Stimulated activated CD4-positive, alpha-beta T cell treated with anti-CD3 and anti-CD28 coated beads, Interleukin-1b, Interleukin-23, amount 100 ng/mL, for 1 hour (primary cell): ENCODE measurements at places on chromosomes 1 and 21.

- peak; percentile 14 for DNase-seq
Observed at GRCh38 chr21:42010507-42011495, 641 bp upstream of the ZBTB21 start.

DNA sequence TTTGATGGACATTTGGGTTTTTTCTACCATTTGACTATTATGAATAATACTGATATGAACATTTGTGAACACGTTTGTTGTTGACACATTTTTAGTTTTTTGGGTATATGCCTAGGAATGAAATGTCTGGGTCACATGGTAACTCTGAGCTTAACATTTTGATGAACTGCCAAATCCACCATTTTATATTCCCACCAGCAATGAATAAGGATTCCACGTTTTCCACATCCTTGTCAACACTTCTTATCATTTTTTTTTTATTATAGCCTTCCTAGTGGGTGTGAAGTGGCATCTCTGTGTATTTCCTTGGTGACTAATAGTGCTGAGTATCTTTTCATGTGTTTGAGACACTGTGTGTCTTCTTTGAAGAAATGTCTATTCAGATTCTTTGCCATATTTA lies 67.6 kb downstream of the RASAL2 start:
- no peak for DNase-seq

DNA sequence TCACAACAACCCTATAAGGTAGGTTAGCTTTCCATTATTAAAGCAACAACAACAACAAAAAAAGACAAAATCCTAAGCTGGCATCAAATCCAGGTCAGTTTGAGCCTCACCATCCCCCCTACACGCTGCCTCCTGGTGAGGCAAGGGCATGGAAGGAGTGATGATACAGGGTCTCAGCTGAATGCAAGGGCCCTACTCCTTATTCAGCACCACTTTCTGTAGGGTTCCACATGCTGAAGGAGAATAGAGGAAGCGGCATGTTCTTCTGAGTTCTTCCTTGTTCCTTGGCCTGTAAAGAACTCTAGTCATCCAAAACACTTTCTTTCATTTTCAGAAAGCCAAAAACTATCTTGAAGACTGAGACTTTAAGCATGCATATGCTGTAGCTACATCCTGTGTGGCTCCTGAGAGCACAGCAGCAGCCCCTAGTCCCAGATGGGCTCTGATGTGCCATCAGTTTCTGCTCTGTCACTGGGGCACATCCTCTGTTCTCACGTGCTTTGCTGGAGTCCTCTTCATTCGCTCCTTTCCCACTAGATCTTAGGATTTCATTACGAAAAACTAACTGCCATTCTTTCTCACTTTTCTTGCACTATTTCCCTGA lies 6.2 kb downstream of the ILDR2 start:
- no peak for DNase-seq

DNA sequence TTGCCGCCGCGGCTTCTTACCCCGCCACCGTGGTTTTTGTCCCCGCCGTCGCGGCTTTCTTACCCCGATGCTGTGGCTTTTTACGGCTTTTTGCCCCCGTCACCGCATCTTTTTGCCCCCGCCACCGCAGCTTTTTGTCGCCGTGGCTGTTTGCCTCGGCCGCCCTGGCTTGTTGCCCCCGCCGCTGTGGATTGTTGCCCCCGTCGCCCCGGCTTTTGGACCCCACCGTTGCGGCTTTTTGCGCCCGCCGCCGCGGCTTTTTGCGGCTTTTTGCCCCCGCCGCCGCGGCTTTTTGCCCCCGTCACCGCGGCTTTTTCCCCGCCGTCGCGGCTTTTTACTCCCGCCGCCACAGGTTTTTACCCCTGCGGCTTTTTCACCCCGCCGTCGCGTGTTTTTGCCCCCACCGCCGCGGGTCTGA lies 3934.3 kb downstream of the SRGAP2C start:
- no peak for DNase-seq

DNA sequence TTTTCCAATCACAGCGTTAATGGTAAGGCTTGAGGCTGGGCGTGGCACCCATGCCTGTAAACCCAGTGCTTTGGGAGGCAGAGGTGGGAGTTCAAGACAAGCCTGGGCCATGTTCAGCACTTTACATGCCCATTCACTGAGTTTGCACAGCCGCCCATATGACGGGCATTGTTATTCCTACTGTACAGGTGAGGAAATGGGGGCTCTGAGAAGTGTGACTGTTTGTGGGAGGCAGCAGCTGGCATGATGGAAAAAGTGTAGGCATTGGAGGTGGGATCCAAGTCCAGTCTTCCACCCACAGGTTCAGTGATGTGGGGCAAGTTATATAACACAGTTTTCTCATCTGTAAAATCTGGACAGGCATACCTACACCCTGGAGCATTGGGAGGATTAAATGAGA lies 445.9 kb downstream of the KIF26B start:
- no peak for DNase-seq

GRCh38 chr1:77584884-77585283 lies 97.6 kb downstream of the ZZZ3 start:
- no peak for DNase-seq

DNA sequence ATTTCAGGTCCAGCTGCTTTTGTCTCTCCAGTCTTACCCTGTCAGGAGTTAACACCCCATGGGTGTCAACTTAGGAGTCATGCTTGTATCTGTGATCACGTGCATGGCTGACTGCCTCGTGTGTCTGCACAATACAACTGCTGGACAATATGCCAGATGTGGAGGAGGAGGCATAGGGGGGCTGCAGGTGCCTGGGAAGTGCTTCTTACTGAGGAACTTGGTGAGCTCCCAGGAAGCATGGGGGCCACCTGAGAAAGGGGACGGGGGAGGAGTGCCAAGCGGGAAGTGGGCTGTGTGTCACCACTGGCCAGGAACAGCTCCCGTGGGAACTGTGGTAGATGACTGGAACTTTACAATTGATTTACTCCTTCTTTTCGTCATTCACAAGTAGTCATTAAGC lies 9.5 kb downstream of the RHEX start:
- DNase-seq: no peak

DNA sequence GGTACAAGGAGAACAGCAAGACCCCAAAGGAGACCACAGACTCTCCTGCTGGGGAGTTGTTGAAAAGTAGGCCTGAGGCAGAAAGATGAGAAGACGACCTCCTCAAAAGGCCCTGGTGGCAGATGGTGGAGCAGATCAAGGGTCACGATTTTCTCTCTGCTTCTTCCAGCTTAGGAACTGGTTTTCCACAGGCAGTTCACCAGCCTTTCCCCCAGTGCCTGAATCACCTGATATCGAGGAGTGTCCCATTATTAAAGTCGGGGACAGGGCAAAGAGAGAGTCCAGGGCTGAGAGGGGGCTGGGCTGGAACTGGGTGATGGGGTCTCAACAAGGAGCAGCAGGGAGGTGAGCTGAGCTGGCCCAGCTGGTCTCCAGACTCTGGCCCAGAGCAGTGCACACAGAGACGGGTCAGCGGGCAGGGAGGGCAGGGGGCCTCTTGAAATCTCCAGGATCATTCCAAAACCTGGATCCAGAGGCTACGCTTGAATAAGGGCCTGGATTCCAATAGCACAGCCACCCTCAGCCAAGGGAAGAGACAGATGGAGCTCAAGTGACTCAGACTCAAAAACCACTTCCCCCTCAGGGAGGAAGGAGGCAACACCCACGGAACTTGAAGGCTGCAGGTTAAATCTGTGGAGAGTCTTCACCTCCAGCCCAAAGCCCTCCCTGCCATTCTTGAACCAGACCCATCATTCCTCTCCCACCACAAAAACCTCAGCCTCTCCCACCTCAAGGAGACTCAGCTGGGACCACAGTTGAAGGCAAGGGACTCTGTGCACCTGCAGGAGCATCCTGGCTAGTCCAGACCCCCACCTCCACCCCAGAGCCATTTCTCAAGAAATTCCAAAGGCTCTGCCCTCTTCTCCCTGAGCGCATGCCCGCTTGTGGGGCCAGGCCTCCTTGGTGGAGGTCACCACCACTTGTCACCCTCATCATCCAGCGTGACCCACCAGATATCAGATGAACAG lies at the start of gene S100A5:
TSS of gene S100A5 (minus strand) at position 541 of the 968 bp plus-strand sequence. CDS start 743 bp downstream, outside the sequence.
- DNase-seq: no peak

- no peak for DNase-seq
Observed at GRCh38 chr1:230342019-230342418, 84.1 kb downstream of the PGBD5 start.

- DNase-seq: no peak
Observed at GRCh38 chr1:6491081-6491449, 402 bp downstream of the PLEKHG5 start.

GRCh38 chr1:88701275-88701674 lies 17.2 kb downstream of the PKN2 start:
- no peak for DNase-seq

- no peak for DNase-seq
Observed at GRCh38 chr1:205528446-205528886, 24.0 kb downstream of the CDK18 start.

- no peak for DNase-seq
Observed at GRCh38 chr1:152436593-152437496, 22.8 kb upstream of the CRNN start.

- DNase-seq: no peak
Observed at GRCh38 chr1:216222288-216222687, 201.0 kb downstream of the USH2A start.

GRCh38 chr1:90864681-90865080 lies 147.6 kb upstream of the BARHL2 start:
- no peak for DNase-seq

DNA sequence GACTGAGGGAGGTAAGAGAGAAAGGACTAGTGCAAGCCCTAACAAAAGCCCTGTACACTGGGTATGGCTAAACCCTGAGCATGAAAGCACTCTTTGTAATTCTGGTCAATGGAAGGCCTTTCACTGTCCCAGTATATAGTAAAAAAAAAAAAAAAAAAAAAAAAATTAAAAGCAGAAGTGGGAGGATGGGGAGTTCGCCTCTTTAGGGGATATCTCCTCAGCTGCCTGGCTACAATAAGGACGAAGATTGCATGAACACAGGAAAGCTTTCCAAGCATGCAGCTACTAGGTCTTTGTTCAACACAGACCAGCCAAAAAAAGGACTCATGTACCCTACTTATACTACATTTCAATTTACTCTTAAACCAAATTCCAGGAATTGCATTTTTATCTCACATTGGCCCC lies 59.1 kb downstream of the EIF4G3 start:
- no peak for DNase-seq

GRCh38 chr1:243539636-243540035 lies 283.8 kb downstream of the SDCCAG8 start:
- no peak for DNase-seq

GRCh38 chr1:75308365-75308764 lies 174.2 kb downstream of the LHX8 start:
- no peak for DNase-seq

GRCh38 chr1:244371242-244372141 lies 80.2 kb downstream of the ADSS2 start:
- no peak for DNase-seq

DNA sequence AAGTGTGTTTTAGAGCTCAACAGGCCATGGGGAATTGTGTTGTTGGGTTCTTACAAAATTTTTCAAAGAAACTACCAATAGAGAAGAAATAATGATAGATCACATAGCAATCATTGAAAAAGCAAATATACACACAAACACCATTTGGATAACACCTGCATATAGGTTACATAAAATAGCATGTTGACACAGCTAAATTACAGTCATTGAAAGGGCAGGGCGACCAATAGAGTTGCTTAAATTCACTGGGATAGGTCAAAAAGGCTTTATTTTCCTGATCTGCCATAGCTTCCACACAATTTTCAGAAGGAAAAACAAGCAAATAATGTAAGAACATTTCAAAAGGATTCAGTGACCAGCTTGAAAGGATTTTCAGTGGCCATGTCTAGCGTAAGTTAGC lies 57.9 kb upstream of the FGGY start:
- DNase-seq: no peak

- no peak for DNase-seq
Observed at GRCh38 chr1:198936371-198937083, 297.7 kb downstream of the PTPRC start.

- DNase-seq: no peak
Observed at GRCh38 chr1:192038567-192038966, 119.7 kb upstream of the RGS18 start.

DNA sequence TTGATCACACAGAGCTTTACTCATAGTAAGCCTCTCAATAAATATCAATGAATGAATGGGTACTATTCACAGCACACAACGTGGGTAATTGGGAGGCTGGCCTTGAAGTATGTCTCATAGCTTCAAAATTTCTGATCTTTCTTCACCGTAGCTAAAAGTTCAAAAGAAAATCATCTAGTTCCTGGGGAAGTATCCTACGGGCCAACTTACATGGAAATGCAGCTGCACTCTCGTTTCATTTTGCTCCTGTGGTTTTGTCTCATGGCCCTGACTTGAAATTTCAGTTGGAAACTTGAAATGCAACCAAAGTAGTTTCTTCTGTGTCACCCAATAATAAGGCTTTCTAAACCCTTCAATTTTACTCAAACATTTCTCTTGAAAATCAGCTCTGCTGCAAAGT lies 76.1 kb upstream of the CNIH3 start:
- DNase-seq: no peak

DNA sequence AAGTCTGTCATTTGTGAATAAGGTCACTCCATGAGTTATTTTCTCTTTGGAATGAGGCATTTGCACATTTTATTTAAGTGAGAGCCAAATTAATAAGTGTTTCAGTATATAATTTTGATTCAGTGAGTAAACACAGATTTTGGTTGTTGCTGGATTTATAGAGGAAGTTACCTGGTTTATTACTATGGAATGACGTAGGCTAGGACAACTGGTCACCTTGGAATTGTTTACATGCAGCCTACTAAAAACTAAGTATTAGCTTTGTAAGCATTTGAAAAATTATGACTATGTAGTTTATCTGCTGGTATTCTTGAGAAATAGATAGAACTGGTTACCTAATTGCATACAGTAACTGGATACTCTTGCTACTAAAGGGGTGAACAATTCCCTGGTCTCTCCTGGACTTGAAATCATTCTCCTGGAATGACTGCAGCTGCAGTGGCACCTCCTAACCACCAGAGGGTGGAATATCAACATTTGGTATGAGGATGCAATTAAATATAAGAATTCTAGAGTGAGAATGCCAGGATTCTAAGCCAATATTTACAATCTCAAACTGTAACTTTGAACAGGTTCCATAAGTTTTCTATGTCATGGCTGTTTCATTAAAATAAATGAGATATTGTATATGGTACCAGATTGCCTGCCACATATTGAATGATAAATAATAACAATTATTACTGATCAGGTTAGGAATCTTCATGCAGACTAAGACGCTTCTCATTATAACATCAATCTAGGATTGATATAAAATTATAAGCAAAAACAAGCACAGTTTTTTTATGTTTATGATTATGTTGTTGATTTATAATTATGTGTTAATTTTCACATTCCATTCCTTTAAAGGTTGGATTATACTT lies 3.5 kb upstream of the KRTAP27-1 start:
- DNase-seq: no peak
